Esophagus squamous epithelium (tissue), 5 donors: ENCODE measurements at places on chromosomes 7 and 10. TPM values are rescaled to one million over a fixed set of nuclear protein-coding genes. Genes with fewer than 3 reads are reported as not detected.

GRM3 gene
- total RNA-seq: not detected

DNA sequence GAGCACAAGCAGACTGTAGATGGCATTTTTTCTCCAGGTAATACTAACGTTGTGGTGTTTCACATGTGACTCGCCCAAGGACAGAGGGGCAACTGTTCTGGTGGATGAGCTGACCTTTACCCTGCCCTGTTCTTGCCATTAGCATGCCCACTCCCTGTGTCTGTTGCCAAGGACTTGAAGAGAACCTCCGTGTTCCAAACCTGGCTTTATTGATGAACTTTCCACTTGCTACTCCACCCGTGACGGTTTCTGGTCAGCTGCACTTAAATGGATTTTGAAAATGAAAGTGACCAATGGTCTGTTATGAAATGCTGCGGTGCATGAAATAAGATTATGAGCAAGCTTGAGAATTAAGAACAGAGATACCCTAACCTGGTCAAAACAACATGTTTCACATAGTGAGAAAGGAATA, 30.4 kb downstream of the LRRC4 start:
- DNase-seq: no peak

- DNase-seq: no peak
Measured at GRCh38 chr7:90709501-90710465, 113.7 kb downstream of the CDK14 start.

PHKG1 gene
- 0.31 TPM for total RNA-seq

CDNF gene
- total RNA-seq: 1.1 TPM

SEMA3A gene
- 0.67 TPM for total RNA-seq

HTR5A gene
- total RNA-seq: not detected

DNA sequence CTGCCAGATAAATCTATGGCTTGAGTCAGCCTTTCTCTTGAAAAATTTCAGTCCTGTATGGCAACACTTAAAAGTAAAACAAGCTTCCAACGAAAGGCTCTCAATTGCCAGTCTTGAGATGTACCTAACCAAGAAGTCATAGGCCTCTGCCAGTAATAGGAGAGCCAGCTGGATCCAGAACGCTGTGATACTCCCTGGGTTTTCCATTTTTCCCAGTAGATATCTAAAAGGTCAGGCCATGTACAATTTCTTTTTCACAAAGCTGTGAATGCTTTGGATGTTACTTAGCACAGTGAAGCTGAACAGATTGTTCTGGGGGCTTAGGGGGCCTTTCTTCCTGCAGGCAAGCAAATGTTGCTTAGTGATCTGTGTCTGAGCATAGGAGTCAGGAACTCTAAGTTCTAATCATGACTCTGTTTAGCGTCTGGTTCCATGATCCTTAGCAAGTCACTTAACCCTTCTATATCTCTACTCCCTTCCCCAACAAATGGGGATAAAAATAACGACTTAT, 86.5 kb downstream of the ARMH3 start:
- no peak for DNase-seq

GRCh38 chr10:110074298-110074697, 66.5 kb downstream of the ADD3 start:
- no peak for DNase-seq

SH2B2 gene
- 0.47 TPM for total RNA-seq

DNA sequence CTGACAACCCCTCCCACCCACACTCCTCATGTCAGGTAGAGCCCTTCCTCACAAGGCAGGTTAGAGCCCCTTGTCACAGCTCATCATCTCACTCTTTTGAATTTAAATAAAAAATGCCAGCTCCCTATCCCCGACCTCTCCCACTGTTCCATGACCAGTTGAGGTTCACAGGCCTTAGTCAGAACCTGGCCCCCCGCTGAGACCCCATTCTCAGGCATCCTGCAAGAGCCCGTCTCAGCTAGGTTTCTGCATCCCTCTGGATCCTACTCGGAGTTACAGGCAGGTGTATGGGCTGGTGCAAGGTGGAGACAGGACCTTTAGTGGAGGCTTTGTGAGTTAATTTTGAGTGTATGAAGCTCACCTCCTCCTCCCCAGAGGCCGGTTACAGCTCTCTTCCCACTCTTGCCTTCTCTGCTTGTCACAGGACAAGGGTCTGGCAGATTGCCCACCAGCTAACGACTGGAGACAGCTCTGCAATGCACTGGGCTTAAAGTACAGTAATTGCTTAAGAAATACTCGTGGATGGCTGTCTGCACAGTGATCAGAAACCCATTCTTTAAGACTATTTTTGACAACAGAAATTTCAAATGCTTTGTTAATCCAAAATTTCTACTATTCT, 394.9 kb upstream of the DPP6 start:
- no peak for DNase-seq

DNA sequence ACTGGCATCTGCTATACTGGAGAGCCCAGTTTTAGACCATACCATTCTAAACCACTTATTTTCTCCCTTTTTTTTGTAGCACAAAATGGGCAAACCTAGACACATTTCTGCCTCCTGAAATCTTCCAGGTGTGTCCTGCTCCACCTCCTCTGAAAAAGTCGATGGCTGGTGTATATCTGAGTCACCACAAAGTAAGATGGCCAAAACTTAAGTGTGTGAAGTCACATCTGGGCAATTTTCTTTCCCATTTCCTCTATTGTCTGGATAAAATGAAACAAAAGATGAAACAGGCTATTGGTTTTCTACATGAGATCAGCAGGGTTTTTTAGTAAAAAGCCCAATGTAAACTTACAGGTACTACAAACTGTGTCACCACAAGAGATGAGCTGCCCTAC, 65.5 kb downstream of the OSBPL3 start:
- no peak for DNase-seq

- no peak for DNase-seq
Measured at GRCh38 chr10:132838346-132838970, 52.5 kb upstream of the NKX6-2 start.

HDAC9 gene
- total RNA-seq: 8.0 TPM

DNA sequence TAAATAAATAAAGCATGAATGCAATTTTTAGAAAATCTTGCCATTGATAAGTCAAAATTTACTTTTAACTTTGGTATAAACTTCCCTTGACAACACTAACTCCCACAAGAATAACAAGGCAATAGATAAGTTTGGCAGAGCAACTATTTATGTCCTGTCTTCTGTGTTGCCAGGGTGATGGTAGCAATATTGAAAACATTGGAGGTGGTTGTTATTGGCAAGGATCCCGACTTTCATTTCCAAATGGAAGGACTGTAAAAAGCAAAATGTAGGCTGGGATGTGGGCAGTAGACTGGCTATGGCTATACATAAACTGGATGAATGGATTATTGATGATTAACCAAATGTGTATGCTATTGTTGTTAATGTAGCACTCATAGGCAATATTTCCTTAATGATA, 134.9 kb upstream of the CACNA2D1 start:
- no peak for DNase-seq
